ENCODE measurements at places on chromosomes 2 and 18. TPM values are rescaled to one million over a fixed set of nuclear protein-coding genes. Genes with fewer than 3 reads are reported as not detected.

C2orf78 gene
- total RNA-seq: 0.22 TPM

HDAC4 gene
- 17.1 TPM for total RNA-seq

VWA3B gene
- not detected for total RNA-seq

COPS7B gene
- 38.0 TPM for total RNA-seq

PRSS56 gene
- total RNA-seq: not detected

MROH2A gene
- total RNA-seq: not detected

MAB21L4 gene
- total RNA-seq: not detected

SLC25A52 gene
- not detected for total RNA-seq

ABCG8 gene
- total RNA-seq: not detected

PPIG gene
- total RNA-seq: 75.2 TPM

KCNG3 gene
- total RNA-seq: not detected

CRYBA2 gene
- total RNA-seq: 0.81 TPM

GALNT14 gene
- not detected for total RNA-seq

- no peak for DNase-seq
Measured at GRCh38 chr2:40096360-40096759, 317.3 kb upstream of the THUMPD2 start.

DNA sequence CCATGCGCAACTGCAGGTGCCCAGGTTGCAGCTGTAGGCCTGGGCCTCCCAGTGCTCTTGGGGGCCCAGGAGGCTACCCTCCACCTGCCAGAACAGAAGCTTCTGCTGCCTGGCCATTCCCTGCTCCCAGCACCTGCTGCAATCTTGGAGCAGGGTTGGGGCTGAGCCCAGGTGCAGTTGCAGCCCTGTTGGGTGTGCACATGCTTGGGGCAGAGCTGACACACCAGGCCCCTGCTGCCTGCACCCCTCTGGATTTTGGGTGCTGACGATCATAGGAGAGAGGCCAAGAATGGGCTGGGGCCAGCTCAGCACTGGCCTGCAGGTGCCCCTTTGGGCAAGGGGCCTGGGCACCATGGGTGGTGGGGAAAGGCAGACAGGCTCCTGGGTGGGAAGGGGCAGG, 20.5 kb upstream of the SP140L start:
- no peak for DNase-seq

- no peak for DNase-seq
Measured at GRCh38 chr2:129347486-129348217, 631.8 kb upstream of the RAB6C start.

- no peak for DNase-seq
Measured at GRCh38 chr18:72867746-72868584, at the start of gene NETO1. NETO1 (minus strand) TSS chr18:72867987; CDS start chr18:72867291, 696 bp downstream.

- peak; percentile 46 for DNase-seq
Measured at GRCh38 chr2:157898591-157898996, 22.5 kb upstream of the ACVR1 start.

- DNase-seq: no peak
Measured at GRCh38 chr18:55634545-55634944, 46.6 kb upstream of the TCF4 start.

GRCh38 chr2:120470041-120470965, 124.4 kb downstream of the INHBB start:
- no peak for DNase-seq

DNA sequence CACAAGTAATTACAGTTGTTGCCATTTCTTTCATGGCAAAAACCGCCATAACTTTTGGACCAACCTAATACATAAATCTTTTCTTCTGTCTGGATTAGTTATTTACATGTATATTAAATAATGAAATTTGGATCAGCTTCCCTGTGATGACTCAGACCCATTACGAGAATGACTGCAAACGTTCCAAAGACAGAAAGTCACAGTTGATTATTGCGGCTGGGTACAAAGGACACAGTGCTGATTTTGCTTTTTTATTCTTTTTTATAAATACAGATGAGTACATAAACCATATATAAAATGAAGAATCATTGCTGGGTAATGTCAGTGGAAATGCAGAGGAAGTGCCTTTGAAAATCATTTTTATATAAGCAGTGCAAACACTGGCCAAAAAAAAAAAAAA, 126.2 kb downstream of the TWIST2 start:
- DNase-seq: no peak

- no peak for DNase-seq
Measured at GRCh38 chr2:190693533-190694232, 44.8 kb downstream of the NAB1 start.

- DNase-seq: no peak
Measured at GRCh38 chr2:206708286-206708685, 9.9 kb downstream of the DYTN start.

GRCh38 chr2:196821195-196821594, 12.0 kb upstream of the C2orf66 start:
- DNase-seq: no peak

GRCh38 chr18:10278265-10278664, 176.2 kb upstream of the APCDD1 start:
- DNase-seq: no peak

- no peak for DNase-seq
Measured at GRCh38 chr18:37540424-37541138, 25.0 kb downstream of the CELF4 start.

GRCh38 chr2:66782780-66783361, 347.9 kb downstream of the MEIS1 start:
- no peak for DNase-seq

DNA sequence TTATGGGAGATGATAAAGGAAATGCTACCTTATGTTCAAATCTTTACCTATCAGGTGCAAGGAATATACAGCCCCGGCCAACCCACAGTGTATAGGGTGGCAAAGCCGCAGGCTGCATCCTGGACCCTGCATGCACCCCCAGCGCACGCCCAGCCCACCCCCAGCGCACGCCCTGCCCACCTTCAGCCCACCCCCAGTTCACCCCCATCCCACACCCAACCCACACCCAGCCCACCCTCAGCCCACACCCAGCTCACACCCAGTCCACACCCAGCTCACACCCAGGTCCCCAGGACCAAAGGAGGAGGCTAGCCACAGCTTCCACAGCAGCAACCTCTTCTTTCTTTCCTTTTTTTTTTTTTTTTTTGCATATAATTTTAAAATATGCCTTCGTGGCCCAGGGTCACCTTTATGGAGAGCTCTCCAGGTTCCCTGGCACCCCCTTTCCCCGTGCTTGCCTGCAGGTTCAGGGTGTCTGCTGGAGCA, 120.9 kb downstream of the PTGR3 start:
- DNase-seq: no peak

DNA sequence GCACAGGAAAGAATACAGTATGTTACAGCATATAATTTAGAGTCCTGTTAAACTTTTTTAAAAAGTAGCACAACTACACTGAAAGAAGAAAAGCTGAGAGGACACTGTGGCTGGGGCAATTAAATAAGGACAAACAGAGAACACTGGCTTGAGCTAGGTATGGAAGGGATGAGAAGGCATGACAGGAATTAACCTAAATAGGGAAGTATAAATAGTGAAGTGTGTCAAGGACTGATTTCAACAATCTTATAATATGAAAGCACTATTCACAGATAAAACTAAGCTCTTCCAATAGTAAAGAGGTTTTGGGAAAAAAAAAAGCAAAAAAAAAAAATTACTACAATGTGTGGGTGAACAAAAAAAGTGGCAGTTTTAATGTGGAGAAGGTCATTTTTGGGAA, 45.5 kb downstream of the PPP3R1 start:
- no peak for DNase-seq

DNA sequence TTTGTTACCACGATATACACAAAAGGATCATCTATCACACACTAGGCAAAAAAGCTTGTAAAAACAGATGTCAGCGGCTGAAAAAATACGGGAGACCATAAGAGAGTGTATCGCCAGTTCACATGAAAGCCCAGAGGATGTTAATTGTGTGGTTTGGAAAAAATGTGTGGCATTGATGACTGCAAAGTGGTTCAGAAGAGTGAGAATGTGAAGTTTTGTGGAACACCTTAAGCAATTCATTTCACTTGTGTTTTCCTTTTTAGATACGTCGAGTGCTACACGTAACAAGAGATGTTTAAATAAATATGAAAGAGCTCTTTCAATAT, 61.7 kb upstream of the DAPL1 start:
- no peak for DNase-seq

DNA sequence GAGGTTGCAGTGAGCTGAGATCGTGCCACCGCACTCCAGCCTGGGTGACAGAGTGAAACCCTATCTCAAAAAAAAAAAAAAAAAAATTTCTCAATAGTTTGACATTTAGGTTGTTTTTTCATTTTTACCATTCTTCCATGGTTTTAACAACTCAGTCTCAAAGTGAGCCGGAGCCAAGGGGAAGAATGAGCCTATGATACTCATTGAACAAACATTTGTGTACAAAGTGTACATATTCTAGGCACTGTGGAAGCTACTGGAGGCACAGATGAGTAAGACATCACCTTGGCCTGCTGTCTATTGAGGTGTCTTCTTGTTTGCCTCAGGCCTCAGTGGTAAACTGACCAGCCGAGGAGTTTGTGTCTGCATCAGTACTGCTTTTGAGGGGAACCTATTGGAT, 21.9 kb downstream of the CENPO start:
- DNase-seq: no peak

GRCh38 chr18:3967359-3968180, 487.5 kb downstream of the DLGAP1 start:
- no peak for DNase-seq

DNA sequence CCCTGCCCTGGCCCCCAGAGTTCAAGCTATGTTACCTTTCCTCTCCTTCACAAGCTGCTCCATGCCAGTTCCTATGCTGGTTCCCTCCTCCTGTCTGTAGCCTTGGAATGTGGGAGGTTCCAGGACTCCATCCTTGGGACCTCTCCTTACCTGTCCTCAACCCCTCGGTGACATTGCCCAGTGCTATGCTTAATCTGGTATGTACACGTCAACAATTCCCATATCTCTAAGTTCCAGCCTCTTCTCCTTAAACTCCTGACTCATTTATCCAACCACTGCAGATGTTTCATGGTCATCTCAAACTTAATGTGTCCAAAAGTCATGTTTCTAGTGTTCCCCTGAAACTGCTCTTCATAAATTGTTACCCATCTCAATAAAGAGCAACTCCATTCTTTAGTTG, 160.8 kb downstream of the TNS1 start:
- DNase-seq: peak; percentile 56

DNA sequence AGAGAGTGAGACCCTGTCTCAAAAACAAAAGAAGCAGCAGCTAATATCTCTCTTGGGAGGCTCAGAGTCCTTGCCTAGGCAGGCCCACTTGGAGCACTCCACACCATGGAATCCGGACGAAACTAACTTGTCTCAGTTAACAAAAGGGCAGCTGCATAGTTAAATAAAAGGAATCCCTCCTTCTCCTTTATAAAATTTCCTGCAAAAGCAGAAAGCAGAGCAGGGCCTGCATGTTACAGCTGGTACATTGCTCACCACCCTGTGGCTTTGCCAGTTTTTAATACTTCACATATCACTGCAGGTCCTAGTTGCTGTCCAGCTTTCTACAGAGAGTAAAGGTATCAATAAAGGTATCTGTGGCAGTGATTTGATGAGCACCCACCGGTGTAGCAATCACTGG, 93.6 kb downstream of the ASAP2 start:
- no peak for DNase-seq

- no peak for DNase-seq
Measured at GRCh38 chr2:96888072-96889011, 18.5 kb upstream of the SEMA4C start.

GRCh38 chr2:121479882-121480522, 50.7 kb upstream of the RNU4ATAC start:
- DNase-seq: peak; percentile 18
